Neural crest cell (in vitro differentiated cells): ENCODE measurements at places on chromosomes 16 and 17. TPM values are rescaled to one million over a fixed set of nuclear protein-coding genes. Genes with fewer than 3 reads are reported as not detected.

DNA sequence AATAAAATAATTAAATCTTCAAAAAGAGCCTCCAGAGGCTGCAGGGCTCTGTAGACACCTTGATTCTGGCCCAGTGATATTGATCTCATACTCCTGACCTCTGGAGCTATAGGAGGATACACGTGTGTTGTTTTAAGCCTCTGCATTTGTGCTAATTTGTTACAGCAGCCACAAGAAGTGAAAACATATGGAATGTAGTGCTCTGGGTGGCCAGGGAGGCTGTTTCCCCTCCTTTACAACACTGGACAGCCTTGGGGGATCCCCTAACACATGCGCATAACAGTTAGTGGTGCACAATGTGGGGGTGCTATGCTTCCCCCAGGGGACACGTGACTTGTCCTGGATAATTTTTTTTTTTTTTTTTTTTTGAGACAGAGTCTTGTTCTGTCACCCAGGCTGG lies 4.7 kb upstream of the ZNF500 start:
- no peaks in the 10 kb centered on the region for H3K36me3 ChIP-seq
- H3K4me3 ChIP-seq: no peak overlapping the region
- H3K4me1 ChIP-seq: peaks cover 19% of the 10 kb centered on the region
- no peak overlapping the region for H3K27ac ChIP-seq

DNA sequence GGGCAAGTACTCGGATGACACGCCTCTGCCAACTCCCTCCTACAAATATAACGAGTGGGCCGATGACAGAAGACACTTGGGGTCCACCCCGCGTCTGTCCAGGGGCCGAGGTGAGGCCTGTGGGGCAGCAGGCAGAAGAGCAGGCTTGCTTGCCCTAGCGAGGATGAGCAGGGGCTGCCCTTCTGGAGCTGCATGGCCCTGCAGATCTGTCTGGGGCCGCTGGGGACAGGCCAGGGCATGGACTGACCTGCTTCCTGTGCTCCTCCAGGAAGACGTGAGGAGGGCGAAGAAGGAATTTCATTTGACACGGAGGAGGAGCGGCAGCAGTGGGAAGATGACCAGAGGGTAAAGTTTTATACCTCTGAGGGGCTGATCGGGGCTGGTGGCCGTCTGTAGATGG lies 5.3 kb downstream of the DHX38 start:
- peaks cover 16% of the 10 kb centered on the region for H3K36me3 ChIP-seq
- H3K4me3 ChIP-seq: peak overlapping the region; percentile 61
- no peak overlapping the region for H3K27ac ChIP-seq
- peaks cover 8% of the 10 kb centered on the region for H3K4me1 ChIP-seq
- DNase-seq: no peak

GRCh38 chr16:67594956-67595355 lies 32.6 kb downstream of the CTCF start:
- peaks cover 2% of the 10 kb centered on the region for H3K36me3 ChIP-seq
- peaks cover 21% of the 10 kb centered on the region for H3K4me1 ChIP-seq
- no peaks in the 10 kb centered on the region for H3K27me3 ChIP-seq
- no peak for DNase-seq

DNA sequence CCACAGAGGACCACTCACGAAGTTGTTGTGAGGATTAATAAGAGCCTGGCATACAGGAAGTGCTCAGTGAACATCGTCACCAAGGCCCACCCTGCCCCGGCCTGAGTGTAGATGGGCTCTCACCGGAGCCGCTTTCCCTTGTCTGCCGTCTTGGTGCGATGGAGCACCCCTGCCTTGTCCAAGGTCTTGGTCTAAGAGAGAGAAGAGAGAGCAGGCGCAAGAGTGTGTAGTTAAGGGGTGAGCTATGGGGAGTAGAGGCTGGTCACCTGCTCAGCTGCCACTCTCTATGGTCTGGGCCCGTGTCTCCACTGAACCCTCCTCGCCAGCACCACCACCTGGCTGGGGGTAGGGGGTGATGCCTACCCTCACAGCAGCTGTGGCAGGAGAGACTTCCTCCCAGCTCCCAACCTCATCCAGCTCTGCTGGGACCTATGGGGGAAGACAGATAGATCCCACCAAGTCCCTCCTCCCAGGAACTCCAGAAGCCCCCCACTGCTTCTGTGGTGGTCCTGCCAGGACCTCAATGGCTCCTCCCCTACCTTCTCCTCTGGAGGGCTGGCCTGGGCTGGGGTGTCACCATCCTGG lies 28.7 kb downstream of the ARHGAP27 start:
- H3K27ac ChIP-seq: no peak overlapping the region
- no peaks in the 10 kb centered on the region for H3K36me3 ChIP-seq
- peaks cover 4% of the 10 kb centered on the region for H3K27me3 ChIP-seq
- no peak overlapping the region for H3K4me3 ChIP-seq

DNA sequence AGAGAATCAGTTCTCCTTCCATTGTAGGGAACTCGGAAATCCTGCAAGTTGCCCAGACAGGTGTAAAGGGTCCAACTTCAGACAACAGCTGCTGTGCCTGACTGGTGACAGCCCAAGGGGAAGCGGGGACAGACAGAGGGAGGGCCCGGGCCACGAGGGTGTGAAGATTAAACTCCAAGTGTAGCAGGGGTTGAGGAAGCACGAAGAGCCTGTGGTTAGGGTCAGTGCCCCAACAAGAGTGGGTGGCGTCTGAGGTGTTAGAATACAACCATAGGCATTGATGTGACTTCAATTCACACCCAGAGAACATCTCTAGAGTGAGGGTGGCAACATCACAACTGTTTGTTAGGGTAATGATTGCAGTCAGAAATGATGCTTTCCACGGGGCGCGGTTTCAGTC lies 39.1 kb downstream of the ASPA start:
- no peak overlapping the region for H3K4me3 ChIP-seq
- DNase-seq: no peak
- H3K27me3 ChIP-seq: peaks cover 5% of the 10 kb centered on the region
- H3K27ac ChIP-seq: peak overlapping the region; percentile 51

The ARL5C gene
- not detected in 2 replicates for total RNA-seq

The SLC16A13 gene
- total RNA-seq: 11.1 and 12.2 TPM in 2 replicates

The TNFRSF12A gene
- 3.1 and 3.5 TPM in 2 replicates for total RNA-seq
